ENCODE measurements at places on chromosomes 3 and 15.

DNA sequence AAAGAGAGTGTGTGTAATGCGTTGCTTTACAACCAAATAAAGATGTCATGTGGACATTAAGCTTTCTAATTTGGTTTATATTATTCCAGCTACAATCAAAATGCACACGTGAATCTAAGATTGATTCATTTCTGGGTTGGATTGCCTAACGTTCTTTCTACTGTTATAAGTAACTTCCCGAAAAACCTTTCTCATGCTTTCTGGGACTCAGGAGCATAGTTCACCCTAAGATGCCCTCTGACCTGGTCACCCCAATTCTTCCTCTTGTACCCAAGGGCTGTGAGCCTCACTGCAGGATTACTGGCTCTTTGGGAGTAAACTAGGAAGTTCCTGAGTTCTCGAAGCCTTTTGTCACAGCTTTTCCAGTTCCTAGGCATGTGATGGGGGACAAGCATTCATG, 12.7 kb upstream of the LMCD1 start:
- DNase-seq = no peak

- no peak for DNase-seq
Observed at GRCh38 chr3:174023421-174023820, 625.9 kb downstream of the NLGN1 start.

DNA sequence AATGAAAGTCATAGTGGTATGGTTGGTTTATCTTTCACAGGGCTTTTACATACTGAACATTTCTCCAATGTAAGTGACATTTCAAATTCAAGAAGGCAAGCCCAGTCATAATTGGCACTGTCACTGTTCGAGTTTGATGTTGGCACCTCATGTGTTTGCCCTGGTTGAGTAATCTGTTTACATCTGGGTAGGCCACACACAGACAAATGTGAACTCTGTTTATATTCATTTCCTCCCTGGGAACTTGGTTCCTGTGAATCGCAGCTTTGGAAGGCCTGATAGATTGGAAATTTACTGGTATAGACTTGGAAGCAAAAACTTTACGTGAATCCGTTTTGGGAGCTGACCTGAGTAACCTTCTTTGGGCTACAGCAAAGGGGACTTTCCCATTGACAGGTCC, 395.2 kb upstream of the AZI2 start:
- no peak for DNase-seq

- no peak for DNase-seq
Observed at GRCh38 chr3:142007710-142008399, 131.4 kb downstream of the ATP1B3 start.

- DNase-seq = no peak
Observed at GRCh38 chr3:10563396-10563795, 58.0 kb upstream of the ATP2B2 start.

DNA sequence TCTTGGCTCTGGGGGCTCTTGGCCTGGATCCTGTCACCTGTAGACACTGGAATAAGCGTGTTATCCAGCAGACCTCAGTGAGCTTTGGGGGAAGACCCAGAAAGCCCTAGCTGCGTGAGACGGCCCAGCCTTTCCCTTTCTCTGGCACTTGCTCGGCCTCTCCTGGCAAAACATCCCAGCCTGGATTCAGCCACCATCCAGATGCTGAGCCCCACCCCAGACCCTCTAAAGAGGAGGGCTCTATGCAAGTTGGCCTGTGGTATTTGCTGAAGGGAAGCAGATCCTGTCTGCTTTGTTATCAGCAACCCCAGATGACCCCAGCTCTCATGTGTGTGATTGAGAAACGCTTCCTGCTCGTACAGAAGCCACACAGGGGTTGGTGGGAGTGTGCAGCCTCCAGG, 267.2 kb downstream of the FAM43A start:
- no peak for DNase-seq

GRCh38 chr3:99526921-99527320, 111.5 kb upstream of the COL8A1 start:
- DNase-seq = no peak

DNA sequence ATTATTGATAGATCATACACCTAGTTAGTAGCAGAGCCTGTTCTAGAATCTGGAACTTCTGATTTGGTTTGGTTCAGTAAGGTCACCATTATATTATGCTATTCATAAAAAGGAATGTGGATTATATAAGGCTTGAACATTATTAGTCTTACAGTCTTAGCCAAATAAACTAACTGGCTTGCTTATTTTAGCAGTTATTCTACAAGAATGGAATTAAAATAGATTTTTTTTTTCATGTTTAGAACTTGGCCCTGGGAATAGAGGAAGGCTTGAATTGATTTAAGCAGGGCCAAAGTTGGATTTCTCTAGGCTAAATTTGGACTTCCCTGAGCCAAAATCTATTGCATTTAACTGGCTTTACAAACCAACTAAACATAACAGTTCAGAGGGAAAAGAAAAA, 24.4 kb downstream of the DTWD1 start:
- DNase-seq = no peak

- DNase-seq = no peak
Observed at GRCh38 chr3:113141543-113141942, 69.8 kb upstream of the BOC start.

- DNase-seq = no peak
Observed at GRCh38 chr3:131403216-131403895, 21.8 kb downstream of the NUDT16 start.

DNA sequence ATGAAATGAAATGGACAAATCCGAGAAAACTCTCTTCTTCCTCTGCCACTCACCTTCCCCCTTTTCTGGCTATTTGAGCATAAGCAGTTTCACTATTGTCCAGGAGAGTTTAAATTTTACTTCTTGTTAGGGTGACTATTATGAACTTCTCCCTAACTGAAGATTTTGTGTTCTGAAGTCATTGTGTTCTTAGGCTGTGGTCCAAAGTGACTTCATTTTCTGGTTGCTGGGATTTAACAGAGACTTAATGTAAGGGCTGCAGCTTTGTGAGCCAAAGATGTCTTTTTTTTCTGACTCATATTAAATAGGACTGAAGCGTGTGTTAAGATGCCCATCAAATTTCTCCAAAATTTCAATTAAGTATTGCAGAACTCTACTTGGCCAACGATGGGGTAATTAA, 46.5 kb upstream of the FSTL1 start:
- no peak for DNase-seq

- no peak for DNase-seq
Observed at GRCh38 chr15:29528276-29528675, 258.7 kb upstream of the NSMCE3 start.

DNA sequence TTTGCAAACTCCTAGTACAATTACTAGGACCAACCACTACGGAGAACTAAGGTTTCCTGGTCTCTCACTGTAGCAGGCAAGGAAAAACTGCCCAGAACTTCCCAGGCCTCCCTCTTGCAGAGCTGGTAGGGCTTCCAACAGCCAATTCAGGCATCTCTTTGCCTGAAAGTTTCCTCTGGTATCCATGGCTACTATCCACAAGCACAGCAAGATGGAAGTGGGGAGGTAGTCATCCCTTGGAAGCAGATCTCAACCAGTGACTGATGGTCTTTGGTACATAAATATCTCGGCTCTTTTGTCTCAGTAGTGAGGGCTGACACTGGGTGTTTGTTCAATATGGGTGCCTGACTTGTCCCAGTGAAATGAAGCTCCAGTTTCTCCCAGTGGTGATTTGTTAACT, 201.3 kb upstream of the MRPL3 start:
- DNase-seq = no peak

All from B cell (primary cell).